ENCODE measurements at places on chromosomes 1 and 21.

GRCh38 chr1:30372792-30373433, 350.5 kb downstream of the MATN1 start:
- DNase-seq: peak; percentile 58

GRCh38 chr1:230992100-230992774, 13.3 kb downstream of the ARV1 start:
- no peak for DNase-seq

GRCh38 chr1:167054531-167054930, 35.6 kb downstream of the GPA33 start:
- DNase-seq: no peak

GRCh38 chr21:23837564-23837963, 1769.7 kb downstream of the MRPL39 start:
- no peak for DNase-seq

GRCh38 chr1:39613250-39613649, 26.2 kb downstream of the HEYL start:
- no peak for DNase-seq

Measured in iPS-NIHi11 (cell line).